ENCODE measurements at places on chromosomes 16 and 17.
A peak's percentile ranks its signal among the peaks of the same experiment; 100 is the strongest.

DNA sequence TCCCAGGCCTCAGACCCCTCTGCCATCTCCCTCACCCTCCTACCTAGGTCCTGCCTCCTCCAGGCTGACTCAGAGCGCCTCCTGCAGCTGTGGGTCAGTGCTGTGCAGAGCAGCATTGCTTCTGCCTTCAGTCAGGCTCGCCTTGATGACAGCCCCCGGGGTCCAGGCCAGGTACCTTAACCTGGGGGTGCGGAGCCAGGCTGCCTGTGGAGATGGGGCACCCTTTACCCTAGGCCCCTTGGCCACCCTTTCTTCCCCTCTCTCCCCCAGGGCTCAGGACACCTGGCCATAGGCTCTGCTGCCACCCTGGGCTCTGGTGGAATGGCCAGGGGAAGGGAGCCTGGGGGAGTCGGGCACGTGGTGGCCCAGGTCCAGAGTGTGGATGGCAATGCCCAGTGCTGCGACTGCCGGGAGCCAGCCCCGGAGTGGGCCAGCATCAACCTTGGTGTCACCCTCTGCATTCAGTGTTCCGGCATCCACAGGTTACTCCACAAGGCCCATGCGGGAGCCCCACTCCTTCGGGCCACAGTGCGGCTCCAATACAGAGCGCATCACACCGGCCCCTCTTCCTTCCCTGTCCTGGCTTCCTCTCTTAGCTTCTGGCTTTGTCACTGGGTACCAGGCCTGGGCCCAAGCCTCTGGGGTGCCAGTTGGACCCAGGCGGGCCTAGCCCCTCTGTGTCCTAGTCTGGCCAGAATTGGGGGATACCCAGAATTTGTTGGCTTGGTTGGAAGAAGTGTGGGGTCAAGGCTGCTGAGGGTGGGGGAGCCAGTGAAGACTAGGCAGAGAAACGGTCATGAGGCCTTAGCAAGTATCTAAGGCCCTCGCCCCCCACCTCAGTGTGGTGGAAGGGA, 5.0 kb upstream of the KCTD11 start:
- DNase-seq = no peak

- no peak for DNase-seq
Observed at GRCh38 chr17:33520426-33521330, 227.6 kb upstream of the ASIC2 start.

DNA sequence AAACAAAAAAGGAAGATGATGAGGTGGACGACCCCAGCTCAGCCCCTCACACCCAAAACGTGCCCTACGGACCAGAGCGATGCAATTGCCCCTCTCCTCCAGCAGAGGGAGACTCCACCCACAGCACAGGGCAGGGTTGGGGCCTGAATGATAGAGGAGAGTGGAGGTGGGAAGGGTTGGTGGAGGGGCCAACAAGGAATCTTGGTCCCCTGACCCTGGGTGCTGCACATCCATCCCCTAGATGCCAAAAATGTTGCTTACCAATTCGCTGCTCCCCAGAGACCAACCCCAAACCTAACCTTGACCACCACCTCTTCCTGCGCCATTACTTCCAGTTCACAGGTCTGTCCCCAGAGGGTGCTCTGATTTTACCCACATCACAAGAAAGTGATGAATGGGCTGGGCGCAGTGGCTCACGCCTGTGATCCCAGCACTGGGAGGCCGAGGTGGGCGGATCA, 12.9 kb downstream of the P2RX5 start:
- no peak for DNase-seq

GRCh38 chr16:72149676-72150464, 22.1 kb downstream of the PMFBP1 start:
- no peak for DNase-seq

DNA sequence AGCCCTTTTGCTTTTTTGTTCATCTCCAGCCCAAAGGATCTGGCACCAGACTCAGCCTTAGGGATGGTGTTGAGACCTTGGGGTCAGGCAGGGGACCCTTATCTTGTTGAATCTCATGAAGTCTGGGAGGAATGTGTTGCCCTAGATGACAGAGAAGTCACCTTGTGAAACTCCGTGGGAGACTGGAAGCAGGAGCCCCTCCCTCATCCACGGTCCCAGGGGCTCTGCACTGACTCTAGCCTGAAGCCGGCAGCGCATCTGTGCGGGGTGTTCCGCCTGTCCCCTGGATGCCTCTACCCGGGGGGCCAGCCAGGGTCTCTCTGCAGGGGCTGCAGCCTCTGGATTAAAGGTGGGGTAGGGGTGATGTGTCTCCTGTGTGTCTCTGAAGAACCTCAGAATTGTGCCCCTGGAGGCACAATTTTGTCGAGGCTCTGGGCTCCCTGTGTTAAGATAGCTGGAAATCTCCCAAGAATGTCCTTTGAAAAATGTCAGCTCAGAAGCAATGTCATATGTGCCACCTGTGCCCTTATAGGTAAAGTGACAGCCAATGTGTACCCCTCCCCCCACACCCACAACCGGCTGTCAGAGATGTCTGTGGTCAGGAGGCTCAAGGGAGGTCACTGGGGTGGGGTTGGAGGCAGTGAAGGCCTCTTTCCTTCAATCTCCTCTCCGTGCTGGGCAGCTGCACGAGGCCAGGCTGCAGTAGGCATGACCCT, 32.1 kb upstream of the CDC42EP4 start:
- no peak for DNase-seq

DNA sequence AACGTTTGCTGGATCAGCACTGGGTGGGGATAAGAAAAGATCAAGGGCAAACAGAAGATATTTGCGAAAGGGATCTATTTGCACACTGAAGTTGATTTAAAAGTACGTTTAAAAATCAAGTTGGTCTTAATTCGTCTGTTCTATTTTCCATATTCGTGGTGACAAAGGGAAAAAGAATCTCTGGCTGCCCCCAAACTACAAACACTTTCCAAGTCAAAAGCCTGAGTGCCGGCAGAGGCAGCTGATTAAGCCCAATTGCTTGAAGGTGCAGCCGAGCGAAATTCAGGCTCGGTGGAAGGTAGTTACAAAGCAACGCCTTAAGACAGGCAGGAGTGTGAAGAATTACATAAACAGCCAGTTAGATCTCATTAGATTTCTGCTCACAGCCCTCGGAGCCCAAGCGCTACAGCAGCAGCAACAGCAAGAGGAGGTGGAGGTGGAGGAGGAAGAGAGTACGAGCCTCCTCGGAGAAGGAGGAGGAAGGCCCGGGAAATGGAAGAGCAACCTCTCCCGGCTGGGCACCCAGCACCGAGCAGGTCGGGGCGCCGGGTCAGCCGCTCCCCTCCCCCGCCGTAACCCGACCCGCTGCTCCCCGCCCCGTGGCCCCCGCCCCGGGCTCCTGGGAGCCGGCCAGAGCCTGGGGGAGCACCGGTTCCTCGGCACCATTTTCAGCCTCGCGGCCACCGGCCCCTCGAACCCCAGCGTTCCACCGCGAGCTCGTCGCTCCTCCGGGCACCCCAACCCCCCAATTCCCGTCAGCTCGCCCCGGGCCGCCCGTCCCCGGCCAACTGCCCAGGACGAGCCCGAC, 890 bp downstream of the TOB1 start:
- peak; percentile 36 for DNase-seq

DNA sequence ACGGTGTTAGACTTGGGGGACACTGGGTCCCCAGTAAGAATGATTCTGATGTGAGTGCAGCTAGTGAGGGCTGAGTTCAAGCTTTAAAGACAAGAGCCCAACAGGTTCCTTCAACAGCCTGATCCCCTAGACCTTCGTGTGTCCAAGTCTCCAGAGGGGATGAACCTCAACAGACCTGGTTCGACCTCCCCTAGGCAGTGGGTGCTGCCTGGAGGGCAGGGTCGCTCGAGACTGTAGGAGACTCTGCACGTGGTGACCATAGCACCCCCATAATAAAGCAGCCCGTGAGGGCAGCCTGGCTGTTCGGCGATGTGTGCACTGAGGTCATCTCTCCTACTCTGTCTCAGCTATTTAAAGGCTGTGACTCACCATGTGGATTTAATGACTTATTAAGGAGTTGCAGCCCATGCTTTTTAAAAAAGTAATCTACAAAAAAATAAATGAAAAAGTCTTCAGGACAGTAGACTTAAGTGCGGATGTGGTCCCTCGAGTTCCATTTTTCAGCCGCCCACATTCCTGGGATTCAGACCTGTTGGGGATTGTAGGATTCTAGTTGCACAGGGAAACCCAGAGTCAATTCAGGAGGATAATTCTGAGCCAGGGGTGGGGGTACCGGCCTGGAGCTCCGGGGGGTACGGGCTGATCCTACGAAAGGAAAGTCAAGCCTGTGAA, 23.4 kb upstream of the METRNL start:
- no peak for DNase-seq

DNA sequence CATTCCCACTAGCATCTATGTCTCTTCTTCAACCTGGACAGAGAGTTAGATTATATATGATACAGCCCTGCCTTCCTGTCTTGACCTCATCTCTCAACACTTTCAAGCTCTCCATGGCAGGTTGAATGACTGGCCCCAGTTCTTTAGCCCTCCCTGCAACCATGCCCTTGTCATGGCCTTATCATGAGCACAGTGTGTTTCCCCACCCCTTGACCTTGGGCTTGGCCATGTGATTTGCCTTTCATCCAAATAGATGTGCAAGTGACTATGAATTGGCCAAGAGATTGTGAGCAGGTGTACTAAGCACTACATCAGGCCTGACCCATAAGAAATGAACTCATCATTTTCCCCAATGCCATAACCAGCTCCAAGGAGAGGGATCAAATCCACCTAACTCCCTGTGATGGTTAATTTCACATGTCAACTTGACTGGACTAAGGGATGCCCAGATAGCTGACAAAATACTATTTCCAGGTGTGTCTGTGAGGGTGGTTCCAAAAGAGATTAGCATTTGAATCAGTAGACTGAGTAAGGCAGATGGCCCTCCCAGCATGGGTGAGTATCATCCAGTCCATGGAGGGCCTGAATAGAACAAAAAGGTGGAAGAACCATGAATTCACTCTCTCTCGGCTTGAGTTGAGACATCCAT, 97.4 kb downstream of the SLC39A11 start:
- DNase-seq = no peak

DNA sequence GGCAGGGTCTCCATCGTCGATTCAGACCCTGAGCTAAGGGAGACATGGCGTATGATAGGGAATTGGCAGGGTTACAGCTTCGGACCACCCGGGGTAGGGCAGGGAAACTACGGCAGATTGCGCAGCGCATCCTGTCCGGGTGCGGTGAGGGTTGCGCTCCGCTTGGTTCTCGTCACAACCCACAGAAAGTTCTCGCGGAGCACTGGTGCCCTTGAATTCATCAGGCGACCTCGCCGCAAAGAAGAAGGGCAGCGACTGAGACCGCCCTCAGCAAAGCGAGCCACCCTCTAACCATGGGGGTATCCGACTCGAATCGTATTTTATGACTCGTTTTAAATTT, 1.2 kb downstream of the HS3ST3B1 start:
- DNase-seq = no peak

DNA sequence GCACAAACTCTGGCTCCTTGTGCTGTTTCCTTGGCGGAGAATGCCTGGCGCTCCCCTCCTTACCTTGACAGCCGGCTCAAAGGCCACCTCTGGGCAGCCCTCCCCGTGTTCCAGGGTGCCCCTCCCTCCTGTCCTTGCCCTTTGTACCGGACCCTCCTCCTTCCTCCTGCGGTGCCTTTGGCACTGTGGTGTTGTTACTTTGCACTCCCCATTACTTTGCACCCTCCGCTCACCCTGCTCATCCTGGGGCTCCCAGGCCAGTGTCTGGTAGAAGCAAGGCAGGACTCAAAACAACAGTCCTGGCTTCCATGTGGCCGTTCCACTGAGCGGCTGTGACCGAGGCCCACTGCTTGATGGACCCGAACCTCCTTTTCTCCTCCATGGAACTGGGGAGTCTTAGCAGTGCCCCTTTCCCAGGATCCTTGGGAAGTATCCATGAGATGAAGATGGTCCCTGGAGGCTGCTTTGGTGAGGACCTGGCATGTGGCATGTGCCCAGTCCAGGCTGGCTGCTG, 147.8 kb downstream of the CMIP start:
- DNase-seq = no peak

DNA sequence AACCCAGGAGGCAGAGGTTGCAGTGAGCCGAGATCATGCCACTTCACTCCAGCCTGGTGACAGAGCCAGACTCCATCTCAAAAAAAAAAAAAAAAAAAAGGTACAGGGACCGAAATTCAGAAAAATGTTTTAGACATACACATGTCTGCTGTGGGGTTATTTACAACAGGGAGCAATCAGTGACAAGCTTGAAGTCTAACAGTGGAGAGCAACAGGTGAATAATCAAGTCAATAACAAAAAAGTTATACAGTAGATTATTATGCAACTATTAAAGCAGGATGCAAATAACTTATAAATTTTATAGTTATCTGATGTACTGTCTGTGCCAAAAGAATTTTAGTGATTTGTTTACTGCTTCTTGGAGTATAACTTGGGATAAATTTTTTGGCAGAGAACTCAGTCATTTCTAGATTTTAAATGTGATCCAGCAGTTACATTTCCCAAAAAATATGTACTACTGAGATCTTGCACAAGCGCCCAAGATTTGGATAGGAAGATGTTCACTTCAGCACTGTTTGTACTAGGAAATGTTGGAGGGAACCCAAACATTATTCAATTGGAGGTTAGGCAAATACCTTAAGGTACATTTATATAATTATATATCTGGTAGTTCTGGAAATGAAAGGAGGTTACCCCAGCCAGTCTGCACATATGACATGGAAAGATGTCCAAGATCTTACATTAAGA, 34.1 kb downstream of the EEF2K start:
- DNase-seq = no peak

DNA sequence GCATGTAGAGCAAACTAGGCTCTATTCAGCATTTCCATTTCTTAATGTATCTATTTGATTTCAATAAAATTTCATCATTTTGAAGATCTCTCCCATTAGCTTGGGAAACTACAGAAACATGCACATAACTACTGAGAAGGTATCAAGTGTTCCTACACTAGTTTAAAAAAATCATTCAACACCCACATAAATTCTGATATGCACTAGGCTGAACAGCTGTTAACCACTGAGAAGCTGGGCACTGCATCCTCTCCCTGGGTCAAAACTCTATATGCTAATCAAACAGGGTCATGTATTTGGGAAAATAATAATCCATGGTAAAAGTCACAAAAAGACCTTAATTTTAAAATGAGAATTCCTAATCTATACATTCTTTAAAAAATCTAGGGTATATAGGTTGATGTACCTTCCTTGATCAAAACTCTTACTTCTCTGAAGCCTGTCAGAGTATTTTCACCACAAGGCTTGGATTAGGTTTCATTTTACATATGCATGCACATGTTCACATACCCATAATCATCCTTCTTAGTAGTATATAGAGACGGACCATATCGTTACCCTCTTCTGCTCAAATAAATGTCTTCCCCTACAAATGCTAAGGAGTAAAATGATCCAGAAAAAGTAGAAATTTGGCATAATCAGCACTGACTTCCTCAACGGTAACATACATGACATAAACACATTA, 57.2 kb downstream of the KANSL1 start:
- no peak for DNase-seq

DNA sequence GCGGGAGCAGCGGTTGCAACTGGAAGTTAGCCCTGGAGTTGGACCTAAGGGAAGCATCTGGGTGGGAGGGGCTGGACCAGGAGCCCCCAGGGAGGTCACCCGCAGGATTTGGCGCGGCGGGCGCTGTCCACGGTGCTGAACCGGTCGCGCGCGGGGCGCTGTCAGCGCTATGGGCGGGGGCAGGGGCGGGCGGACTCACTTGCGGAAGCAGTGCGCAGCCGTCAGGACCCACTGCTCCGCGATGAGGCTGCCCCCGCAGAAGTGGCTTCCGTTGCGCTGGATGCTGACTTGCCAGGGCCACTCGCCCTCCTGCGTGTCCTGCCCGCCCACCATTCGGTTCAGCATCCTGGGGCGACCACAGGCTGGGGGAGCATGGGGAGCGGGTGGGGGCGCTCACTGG, 4.5 kb downstream of the PRSS27 start:
- peak; percentile 72 for DNase-seq

- DNase-seq = peak; percentile 82
Observed at GRCh38 chr17:143785-144281, 6.5 kb downstream of the SCGB1C2 start.
